ENCODE measurements at places on chromosomes 5 and 9.

GRCh38 chr5:53601570-53601969, 41.1 kb downstream of the NDUFS4 start:
- DNase-seq: no peak

DNA sequence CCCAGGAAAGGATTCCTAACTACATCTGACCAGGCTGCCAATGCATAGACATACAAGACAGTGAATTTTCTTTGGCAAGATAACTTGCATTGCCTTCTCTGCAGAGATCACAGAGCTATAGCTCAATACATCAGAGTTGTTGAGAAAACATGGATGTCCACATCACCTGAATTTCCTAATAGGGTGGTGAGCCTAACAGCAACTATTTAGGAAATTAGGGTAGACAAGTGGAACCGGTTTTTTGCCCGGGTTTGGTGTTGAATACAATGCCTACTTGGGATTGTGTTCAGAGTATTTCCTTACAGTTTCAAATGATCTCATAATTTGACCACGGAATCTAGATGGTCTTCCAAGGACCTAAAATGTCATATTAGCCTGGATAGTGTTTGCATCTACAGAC, 262.7 kb downstream of the KIF4B start:
- no peak for DNase-seq

- no peak for DNase-seq
Observed at GRCh38 chr9:130287736-130288135, 22.2 kb downstream of the HMCN2 start.

- no peak for DNase-seq
Observed at GRCh38 chr9:123493627-123494026, 137.6 kb downstream of the CRB2 start.

GRCh38 chr5:88889189-88890069, 6.4 kb upstream of the MEF2C start:
- DNase-seq: peak; percentile 62

DNA sequence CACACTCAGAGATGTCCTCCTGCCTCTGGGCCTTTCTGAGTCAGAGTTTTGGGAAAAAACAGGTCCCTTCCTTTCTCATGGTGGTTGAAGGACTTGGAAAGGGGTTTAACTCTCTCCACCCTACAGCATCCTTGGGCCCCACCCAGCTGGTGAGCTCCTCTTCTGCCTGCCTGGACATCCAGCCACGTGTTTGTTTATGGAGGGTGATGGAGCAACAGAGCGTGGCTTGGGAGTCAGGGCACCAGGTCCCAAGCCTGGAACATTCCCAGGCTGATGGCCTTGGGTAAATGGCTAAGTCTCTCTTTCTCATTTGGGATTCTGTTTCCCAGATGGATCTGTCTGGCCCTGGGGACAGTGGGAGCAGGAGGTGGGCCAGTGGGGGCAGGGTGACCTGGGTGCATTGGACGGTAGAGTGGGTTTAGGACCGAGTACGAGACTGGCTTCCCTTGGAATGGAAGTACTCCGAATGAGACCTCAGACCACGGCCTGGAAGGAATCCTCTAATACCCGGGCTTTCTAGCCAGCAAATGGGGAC, 141.1 kb upstream of the IRX2 start:
- no peak for DNase-seq

DNA sequence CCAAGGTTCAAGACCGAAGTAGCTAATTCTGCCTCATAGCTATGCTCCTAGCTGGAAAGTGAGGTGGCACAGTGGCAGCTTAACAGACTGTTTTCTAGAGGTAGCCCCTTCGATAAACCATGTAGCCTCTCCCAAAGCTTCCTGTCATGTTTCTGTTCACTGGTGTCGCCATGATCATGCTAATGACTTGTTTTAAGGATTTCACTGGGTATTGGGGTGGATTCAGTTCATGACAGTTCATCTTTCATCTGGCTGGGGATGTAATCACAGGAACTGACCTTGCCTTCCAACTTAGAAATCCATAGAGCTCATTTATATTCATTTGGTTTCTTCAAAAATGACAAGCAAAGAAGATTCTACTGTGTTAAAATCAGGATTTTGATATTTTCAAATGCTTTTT, 9.4 kb downstream of the POU5F2 start:
- no peak for DNase-seq

GRCh38 chr9:13367784-13368183, 88.3 kb upstream of the MPDZ start:
- no peak for DNase-seq

DNA sequence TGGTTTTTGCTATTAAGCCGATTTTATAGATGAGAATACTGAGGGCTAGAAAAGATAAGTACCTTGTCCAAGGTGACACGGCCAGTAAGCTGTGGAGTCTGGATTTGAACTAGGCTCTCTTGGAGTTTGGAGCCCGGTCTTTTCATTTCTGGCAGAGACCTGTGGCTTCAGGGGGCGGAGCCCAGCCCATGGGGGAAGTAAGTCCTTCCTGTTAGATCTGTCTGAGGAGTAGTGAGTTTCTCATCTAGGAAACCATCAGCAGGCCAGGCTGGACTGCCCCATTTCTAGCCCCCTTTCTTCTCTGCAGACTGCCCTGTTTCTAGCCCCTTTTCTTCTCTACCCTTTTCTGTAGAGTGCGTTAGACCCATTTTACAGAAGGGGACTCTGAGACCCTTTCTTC, 521 bp upstream of the PTGS1 start:
- peak; percentile 37 for DNase-seq

- DNase-seq: no peak
Observed at GRCh38 chr5:81213070-81213469, 20.1 kb upstream of the CKMT2 start.

DNA sequence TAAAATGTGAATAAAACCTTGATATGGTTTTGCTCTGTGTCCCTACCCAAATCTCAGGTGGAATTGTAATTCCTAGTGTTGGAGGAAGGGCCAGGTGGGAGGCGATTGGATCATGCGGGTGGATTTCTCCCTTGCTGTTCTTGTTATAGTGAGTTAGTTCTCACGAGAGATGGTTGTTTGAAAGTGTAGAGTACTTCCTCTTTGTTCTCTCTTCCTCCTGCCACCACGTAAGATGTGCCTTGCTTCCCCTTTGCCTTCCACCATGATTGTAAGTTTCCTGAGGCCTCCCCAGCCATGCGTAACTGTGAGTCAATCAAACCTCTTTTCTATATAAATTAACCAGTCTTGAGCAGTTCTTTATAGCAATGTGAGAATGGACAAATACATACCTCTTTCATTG, 34.9 kb downstream of the TARS1 start:
- no peak for DNase-seq

DNA sequence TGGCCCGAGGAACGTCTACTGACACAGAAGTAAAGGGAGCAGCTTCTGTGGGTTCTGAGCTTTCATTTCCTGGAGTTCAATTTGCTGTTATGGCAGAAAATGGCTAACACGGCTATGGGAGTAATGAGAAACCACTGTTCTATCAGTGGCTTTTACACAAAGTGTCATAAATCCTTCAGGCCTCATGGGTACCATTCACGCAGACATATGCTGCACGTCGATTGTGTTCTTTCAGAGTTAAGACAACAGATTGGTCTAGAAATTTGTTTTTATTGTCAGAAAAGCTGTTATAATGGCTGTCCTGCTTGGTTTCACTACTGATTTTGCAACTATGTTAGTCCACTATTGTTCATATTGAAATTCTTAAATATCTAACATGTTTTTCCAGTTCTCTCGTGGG, 135.4 kb downstream of the ALDH1A1 start:
- DNase-seq: no peak

DNA sequence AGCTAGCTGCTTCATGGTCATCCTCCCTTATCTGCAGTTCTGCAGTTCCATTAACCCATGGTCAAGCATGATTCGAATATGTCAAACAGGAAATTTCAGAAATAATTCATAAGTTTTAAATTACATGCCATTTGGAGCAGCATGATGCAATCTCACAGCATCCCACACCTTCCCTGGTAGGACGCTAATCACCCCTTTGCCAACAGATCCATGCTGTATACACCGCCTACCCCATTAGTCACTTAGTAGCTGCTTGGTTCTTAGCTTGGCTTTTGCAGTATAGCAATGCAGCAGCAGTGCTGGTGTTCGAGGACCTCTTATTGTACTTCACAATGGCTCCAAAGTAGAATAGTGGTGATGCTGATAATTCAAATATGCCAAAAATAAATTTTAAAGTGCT, 739.7 kb upstream of the CDH9 start:
- DNase-seq: no peak

GRCh38 chr5:179191506-179192184, 131.5 kb downstream of the ZNF354C start:
- DNase-seq: no peak

DNA sequence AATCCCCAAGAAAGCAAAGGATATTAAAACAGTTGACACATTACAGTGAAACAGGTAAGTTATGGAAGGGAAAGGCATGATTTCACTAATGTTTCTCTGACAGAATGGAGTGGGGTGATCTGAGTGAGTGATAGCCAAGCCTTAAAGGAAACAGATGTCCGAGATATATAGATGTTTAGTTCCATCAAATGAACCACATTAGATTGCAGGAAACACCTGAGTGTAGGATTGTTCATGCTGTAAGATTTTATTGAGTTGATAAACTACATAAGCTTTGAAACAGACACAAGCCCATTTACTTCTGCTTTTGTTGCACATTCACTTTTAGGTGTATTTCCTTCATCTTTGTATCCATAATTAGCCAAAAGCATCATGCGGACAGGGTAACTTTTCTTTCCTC, 167.1 kb upstream of the PPP1R2B start:
- no peak for DNase-seq

DNA sequence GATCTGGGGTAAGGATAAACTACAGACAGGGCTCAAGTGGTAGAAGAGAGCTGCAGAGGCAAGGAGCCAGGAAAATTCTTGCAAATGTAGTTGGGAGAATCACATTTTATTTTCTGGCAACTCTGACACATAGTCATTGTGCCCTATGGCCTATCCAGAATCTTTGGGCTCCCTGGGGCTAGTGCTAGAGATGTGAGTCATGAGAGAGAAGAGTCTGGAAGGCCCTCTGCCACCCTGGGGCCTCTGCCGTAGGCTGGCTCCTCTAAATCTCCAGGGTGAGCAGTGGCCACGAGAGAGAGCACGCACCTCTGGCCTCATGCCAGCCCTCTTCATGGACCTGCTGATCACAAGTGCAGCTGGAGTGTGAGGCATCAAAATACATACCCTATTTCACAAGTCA, 74.3 kb upstream of the SSBP2 start:
- peak; percentile 20 for DNase-seq

DNA sequence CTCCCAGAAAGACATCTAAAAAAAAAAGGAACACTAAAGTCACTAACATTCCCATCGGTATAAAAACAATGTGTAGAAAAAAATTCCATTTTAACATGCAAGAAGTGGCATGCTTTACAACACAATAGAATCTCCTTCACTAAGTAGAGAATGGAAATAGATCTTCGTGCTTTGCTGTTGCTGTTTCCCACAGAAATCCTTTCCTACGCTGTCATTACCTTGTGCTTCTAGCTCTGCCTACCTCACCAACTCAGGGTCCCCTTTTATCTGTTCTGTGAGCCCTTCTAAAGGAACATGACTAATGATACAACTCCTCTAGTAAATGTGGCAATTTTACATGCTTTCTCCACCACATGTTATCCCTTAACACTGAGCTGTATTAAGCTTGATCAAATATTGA, 202.9 kb downstream of the MCTP1 start:
- no peak for DNase-seq

- DNase-seq: no peak
Observed at GRCh38 chr5:9324348-9325077, 221.4 kb downstream of the SEMA5A start.

DNA sequence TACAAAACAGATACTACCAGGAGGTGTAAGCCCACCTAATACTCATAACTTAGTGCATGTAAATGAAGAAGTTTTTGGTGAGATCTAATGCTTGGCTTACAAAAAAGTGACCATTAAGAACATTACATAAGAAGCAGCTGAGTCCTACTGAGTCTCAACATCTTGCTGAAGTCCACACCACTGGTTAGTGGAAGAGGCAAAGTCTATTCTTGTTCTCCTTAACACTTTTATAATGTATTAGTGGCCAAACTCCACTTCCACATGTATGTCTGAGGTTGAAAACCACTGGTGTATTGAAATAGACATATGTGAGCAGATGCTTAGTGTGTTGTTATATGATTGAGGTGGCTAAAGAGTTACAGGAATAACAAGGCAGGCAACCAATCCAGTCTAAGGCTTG, 18.9 kb upstream of the GDA start:
- no peak for DNase-seq

- DNase-seq: no peak
Observed at GRCh38 chr9:114499528-114499927, 5.7 kb downstream of the WHRN start.

DNA sequence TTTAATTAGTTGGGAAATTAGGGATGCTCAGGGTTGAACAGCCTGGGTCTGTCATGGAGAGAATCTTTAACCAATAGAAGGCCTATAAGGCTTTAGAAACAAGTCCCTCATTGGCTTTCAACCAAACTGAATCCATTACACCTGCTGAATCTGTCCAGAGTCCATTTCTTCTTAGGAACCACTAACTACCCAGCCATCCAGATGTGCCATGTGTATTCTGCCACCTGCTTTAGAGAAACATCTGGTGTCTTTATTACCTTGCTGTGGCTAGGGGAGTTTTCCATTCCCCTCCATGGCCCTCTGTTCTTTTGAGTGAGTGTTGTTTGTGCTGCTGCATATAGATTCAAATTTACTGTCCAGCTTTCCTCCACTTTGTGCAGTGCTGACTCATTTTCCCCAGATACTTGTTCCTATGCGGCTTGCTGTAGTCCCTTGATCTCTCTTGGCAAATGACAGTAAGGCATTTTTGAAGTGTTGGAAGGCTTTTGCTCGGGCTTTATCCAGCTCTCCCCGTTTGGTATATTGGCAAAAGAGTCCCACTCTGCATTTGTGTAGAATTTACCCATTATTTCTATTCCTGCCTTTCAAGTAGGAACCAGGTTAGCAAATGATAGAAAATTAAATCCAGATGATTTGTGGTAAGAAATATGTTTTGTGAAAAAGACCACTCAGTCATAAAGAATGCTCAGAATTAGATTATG, 54.6 kb downstream of the NLN start:
- no peak for DNase-seq

- DNase-seq: no peak
Observed at GRCh38 chr9:93963969-93964368, 8.8 kb upstream of the BARX1 start.

GRCh38 chr9:136011703-136012496, 50.7 kb upstream of the UBAC1 start:
- DNase-seq: peak; percentile 60

- no peak for DNase-seq
Observed at GRCh38 chr5:100826133-100826532, 76.9 kb downstream of the ST8SIA4 start.

DNA sequence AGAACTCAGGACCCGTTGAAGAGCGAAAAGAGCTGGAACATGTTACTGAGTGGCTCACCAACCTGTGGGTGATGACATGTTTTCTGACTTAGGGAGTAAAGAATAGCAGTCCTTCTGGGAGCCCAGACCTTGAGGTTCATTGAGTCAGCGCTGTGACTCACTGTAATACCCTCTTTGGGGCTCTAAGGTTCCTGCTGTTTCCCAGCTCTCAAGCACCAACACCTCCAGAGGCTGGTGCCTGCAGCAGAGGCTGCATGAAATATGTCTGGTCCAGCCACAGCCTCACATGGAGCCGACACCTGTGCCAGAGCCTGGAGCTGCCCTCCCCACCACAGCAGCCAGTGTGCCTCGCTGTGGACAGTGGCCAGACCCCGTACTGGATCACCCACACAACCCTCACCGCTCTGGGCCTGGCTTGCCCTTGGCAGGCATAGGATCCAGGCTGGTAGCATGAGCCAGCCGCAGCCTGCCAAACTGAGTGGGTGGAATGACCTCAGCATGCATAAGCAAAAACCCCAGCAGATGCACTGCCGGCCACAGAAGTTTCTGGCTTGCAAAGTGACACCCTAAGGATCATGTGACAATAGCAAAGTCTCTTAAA, 143.5 kb upstream of the MRPS30 start:
- DNase-seq: no peak

GRCh38 chr9:76403352-76403751, 9.1 kb upstream of the RFK start:
- DNase-seq: no peak
